M059J (cell line): ENCODE measurements at places on chromosomes 1 and 21. TPM values are rescaled to one million over a fixed set of nuclear protein-coding genes. Genes with fewer than 3 reads are reported as not detected.

- DNase-seq: no peak
Observed at GRCh38 chr1:153649863-153650235, 8.7 kb upstream of the SNAPIN start.

Gene TPTE
- total RNA-seq: not detected in 2 replicates

GRCh38 chr1:172069051-172069450, 227.8 kb downstream of the DNM3 start:
- DNase-seq: no peak

Gene APOBEC4
- not detected in 2 replicates for total RNA-seq

GRCh38 chr1:57163325-57163724, 197.5 kb upstream of the C8B start:
- no peak for DNase-seq

DNA sequence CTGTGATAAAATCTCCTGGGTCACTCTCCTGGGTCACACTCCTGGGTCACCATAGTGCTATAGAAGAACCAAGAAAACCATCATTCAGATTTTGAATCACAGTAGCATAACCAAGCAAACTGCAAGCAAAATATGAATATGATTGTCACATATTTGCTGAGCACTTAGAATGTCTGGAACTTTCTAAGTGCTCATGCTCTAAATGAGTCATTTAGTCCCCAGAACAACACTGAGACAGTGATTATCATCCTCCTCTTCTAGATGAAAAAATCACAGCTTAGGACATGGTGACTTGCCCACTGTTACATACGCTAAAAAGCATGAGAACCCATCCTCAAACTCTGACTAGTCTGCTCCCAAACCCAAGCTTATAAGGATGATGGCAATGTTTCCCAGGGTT, 39.5 kb upstream of the DDAH1 start:
- DNase-seq: no peak

Gene TDRD10
- not detected in 2 replicates for total RNA-seq

Gene SYT6
- total RNA-seq: not detected in 2 replicates

DNA sequence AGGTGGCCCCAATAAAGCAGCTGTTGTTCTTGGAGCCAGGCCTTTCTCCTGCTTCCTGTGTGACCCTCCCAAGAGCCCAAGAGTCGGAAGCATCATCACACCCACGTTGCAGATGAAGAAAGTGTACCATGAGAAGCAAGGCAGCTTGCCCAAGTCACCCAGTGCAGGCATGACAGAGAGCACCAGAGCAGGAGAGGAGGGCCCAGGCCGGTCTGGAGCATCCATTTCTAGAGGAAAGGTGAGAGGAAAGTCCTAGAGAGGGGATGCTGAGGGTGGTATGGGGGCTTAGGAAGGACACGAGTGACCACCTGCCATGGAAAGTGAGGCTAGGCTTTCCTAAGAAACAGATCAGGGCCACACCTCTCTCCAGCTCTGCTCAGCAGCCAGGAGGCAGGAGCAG, 47.0 kb downstream of the C1orf198 start:
- no peak for DNase-seq

Gene ESPN
- total RNA-seq: 0.02 TPM in 1 of 2 replicates, not detected in the other

DNA sequence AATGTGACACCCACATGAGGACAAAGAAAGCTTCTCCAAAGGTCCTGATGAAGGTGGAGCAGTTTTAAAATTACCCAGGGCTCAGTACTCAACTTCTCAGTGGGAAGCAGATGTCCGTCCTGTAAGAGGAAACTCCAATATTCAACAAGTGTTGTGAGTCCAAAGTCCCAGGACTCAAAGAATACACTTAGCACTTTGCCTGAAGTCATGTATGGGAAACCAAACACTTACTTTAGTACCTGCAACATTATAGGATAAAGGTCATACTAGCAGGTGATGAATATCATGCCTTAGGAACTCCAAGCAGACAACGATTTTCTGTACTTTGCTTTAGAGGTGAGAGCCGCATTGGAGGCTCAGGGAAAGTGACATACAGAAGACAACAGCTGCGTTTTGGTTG, 37.2 kb upstream of the ST6GALNAC3 start:
- DNase-seq: no peak

DNA sequence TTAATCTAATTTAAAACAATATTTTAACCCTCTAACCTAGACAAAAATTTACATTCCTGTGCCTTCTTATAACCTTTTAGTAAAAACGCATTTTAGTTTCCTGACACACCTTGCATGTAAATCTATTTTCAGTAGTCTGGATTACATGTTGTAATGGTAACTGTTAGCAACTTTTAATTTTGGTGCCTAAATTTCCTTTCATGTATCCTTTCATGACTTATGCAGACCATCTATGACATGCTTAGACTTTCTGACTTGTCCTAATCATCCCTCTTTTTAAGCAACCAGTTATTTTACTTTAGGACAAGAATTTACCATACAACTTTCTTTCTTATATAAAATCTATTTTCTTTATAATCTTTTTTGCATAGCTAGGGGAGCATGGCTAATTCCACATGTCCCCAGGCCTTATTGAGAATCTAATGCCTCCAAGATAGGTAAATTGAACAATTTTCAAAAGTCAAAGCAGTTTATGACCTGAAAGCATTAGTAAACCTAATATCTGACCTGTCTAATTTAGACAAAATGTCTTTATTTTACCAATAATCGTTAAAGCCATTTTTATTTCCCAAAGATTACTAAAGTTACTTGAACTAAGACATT, 57.5 kb upstream of the IL12RB2 start:
- DNase-seq: peak; percentile 15

DNA sequence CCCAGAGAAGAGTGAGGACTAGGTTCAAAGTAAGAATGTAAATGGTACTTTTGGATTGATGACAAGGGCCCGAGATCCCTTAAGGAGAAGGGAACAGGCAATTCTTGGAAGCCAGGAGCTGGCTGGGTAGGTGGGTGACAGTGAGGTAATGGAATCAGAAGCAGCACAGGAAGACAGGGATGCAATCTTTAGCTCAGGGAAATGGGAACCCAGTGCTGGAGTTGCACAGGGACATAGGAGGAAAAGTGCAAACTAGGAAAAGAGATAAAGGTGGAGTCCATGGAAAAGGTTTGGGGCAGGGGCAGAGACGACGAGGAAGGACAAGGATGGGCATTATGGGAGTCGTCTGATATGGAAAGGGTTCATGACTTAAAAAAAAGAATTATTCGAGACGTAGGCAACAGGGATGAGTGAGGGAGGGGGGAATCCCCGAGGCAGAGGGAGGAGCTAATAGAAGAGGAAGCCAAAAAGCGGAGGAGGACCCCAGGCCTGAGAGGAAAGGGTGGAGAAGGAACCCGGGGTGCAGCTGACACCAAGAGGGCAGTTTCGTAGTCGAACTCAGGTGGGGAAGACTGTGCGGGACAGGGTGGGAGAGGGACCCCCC, 495 bp downstream of the PI4KB start:
- DNase-seq: peak; percentile 69

- peak; percentile 96 for DNase-seq
Observed at GRCh38 chr1:55443175-55443915, 228.2 kb upstream of the USP24 start.

Gene AIM2
- total RNA-seq: 1.7 TPM in 1 of 2 replicates, not detected in the other

Gene THEM5
- not detected in 2 replicates for total RNA-seq

- no peak for DNase-seq
Observed at GRCh38 chr1:82330330-82330729, 529.6 kb downstream of the ADGRL2 start.

GRCh38 chr1:48726557-48727215, 50.0 kb downstream of the BEND5 start:
- no peak for DNase-seq

GRCh38 chr1:55622074-55622473, 406.9 kb upstream of the USP24 start:
- DNase-seq: no peak

DNA sequence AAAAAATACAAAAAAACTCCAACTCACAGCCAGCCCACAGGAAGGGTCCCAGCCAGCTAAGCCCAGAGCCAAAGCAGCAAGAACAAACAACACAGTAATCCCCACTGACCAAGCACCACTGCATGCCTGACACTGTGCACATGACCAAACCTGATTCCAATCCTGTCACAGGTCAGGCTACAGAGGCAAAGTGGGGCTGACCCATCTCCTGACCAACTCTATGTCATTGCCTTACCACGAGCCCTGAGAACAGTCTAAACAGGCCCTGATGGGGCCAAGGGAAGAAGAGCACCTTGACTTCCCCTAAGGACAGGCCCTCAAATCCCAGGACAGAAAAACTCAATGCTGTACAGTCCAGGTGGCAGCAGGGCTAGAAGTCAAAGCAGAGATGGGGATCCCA, 2.4 kb downstream of the LSS start:
- DNase-seq: no peak

Gene S100B
- not detected in 2 replicates for total RNA-seq

GRCh38 chr1:19467199-19468187, 17.8 kb downstream of the CAPZB start:
- no peak for DNase-seq

Gene KCNJ9
- total RNA-seq: not detected in 2 replicates

Gene BPNT1
- 27.5 and 29.5 TPM in 2 replicates for total RNA-seq

DNA sequence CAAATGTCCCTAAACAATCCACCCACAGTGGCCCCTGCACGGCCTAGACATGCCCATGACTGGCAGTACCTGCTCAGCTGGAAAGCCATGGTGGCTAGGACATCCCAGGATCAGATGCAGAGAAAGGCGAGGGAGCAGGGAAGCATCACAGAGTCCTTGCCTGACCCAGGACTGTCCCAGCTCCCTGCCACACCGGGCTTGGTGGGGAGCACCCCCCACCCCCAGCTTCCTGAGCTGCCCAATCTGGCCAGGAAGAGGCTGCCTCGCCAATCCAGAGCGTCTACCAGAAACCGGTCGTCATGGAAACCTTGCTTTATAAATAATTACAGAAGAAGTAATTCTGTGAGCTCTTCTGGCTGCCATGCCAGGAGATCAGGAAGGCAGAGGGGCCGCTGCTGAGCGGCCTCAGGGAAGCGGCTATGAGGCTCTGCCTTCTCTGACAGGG, 34.8 kb downstream of the ACOT7 start:
- peak; percentile 98 for DNase-seq

GRCh38 chr1:244821134-244821533, 14.3 kb upstream of the COX20 start:
- peak; percentile 65 for DNase-seq

DNA sequence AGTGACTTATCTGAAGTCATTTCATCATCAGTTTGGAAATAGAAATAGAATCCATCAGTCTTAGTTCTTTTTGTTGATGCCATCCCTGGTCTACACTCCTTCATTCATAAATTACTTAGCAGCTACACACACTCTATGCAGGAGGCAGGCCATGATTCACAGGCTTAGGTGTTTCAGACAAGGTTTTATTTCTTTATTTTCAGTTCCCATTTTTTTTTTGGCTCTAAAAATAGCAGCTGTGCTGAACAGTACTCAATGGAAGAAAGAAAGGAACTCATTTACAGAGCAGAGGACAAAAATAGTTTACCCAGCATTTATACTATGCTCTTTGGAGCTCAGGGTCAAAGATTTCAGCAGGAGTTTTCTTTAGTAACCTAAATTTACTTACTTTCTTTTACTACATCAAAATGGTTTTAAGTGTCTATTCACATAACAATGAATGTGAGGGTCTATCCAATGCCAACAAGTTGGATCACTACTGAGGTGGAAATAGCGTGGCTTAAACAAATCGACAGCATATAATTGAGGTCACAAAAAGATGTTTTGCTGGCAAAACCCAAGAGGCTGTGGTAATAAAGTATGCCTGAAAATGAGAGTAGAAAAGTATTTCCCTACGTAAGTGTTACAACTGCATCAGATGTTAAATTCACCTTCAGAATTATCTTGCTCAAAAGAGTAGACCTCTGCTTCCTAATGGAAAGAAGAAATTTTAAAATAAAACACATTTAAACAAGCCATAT, 7.7 kb downstream of the KRTAP19-8 start:
- DNase-seq: no peak
